ENCODE measurements at places on chromosomes 1 and 21. TPM values are rescaled to one million over a fixed set of nuclear protein-coding genes. Genes with fewer than 3 reads are reported as not detected.

GRCh38 chr1:121516234-121516967, 331.6 kb downstream of the SRGAP2C start:
- H3K4me1 ChIP-seq: no peaks in the 10 kb centered on the region
- no peaks in the 10 kb centered on the region for H3K36me3 ChIP-seq
- no peak overlapping the region for H3K27ac ChIP-seq
- no peak overlapping the region for H3K4me3 ChIP-seq
- peaks cover 3% of the 10 kb centered on the region for H3K27me3 ChIP-seq

The NUAK2 gene
- 13.5 TPM for total RNA-seq

The SPRR4 gene
- not detected for total RNA-seq

- H3K36me3 ChIP-seq: no peaks in the 10 kb centered on the region
- DNase-seq: no peak
- H3K4me3 ChIP-seq: no peak overlapping the region
- H3K4me1 ChIP-seq: peaks cover 4% of the 10 kb centered on the region
Observed at GRCh38 chr1:215243345-215244054, 161.0 kb downstream of the KCNK2 start.

The ARHGAP29 gene
- 42.7 TPM for total RNA-seq

DNA sequence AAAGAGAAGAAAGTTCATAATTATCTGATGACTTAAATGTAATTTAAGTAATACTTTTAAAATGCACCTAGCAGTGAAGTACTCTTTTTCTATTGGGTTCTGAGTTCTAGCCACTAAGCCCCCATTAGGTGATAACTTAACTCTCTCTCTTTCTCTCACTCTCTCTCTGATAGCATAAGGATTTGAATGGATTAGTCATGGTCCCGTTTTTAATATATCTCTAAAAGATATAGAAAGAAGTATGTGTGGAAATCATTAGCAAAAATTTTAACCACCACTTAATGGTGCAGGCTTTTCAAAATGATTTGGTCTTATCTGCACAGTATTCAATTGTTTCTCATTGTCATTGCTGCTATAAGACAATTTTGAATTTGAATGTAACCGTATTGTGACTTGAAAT, 78.2 kb downstream of the RWDD3 start:
- H3K27ac ChIP-seq: no peak overlapping the region
- peaks cover 5% of the 10 kb centered on the region for H3K27me3 ChIP-seq
- DNase-seq: no peak
- H3K4me3 ChIP-seq: no peak overlapping the region

The KRTAP19-3 gene
- total RNA-seq: not detected

DNA sequence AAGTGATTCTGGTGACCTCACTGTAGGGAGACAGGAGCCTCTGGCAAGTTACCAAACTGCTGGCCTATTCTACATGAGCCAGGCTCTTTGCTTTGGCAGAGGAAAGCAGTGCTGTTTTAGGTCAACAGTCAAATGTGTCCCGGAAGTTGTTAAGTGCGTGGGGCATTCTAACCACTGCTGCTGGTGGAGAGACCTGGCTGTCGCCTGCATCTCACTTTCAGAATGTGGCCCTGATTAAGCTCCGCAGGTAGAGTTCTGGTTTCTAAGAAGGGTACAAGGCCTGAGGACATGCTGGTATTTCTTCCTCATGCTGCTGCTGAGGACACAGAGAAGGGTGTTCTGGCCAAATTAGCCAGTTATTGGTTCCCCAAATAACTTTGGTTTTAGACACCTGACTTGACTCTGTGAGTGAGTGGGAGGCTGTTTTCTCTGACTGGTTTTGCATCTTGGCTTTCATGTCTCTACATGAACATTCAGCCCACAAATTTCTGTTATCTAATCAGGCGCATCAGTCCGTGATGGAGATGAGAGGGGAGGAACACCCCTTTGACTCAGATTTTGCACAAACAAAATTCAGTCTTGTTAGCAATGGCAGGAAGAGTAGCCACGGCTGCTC, 120.8 kb downstream of the LMO4 start:
- peaks cover 17% of the 10 kb centered on the region for H3K4me1 ChIP-seq
- H3K27ac ChIP-seq: peak overlapping the region; percentile 42
- H3K36me3 ChIP-seq: no peaks in the 10 kb centered on the region
- no peaks in the 10 kb centered on the region for H3K27me3 ChIP-seq

DNA sequence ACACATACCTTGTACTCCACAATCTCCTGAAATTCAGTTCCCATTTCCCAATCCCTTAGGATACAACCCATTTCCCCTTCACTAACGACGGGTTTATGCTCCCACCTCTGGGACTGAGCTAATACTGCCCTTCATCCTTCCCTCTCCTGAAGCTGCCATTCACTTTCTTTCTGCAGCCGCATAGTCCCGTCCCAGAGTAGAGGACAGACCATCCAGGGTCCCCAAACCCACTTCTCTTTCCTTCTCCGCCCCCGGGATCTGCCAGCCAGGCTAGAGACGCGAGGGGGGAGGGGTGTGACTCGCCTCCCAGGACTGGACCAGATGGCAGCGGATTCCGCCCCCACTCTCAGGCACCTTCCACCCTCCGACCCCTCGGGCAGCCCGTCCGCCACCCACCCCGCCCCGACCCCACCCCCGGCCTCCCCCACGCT, 679 bp downstream of the ABL2 start:
- DNase-seq: peak; percentile 71
- H3K27ac ChIP-seq: peak overlapping the region; percentile 74
- H3K36me3 ChIP-seq: peaks cover 14% of the 10 kb centered on the region

The AMIGO1 gene
- 6.1 TPM for total RNA-seq

DNA sequence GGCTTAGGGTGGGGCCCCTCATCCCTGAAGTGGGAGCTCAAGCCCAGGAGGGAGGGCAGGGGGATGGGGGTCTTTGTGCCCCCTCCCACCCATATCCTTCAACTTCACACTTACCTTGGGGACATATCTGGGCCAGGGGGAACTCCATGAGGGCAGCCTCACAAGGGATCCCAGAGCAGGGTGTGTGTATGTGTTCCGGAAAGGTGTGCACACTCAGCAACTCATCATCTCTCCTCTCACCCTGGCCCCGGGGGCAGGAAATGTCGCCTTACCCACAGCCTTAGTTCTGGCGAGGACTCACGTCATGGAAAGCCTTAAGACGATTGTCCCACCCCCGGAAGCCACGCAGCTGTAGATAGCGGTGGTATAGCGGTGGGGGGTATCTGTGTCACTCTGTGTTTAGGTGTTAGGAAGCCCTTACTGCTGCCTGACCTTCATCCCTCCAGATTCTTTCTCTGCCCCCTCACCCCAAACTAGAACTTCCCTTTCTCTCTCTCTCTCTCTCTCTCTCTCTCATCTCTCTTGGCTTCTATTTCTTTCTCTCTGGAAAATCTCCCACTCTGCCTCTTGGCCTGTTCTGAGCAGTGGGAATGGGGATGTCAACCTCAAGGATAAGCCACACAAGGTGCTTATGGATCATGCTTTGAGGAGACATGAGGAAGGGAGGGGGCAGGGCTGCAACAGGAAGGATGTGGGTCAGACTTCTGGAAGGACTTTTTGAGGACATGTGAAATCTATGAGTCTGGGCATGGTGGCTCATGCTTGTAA, at the start of gene SH2D2A:
TSS of gene SH2D2A (minus strand) at position 288 of the 768 bp plus-strand sequence. CDS start at position 148, 140 bp downstream.
- peak within 1 kb of the TSS; percentile 58 for H3K4me3 ChIP-seq
- H3K27me3 ChIP-seq: peaks cover 57% of the 10 kb centered on the region
- H3K4me1 ChIP-seq: peaks cover 16% of the 10 kb centered on the region
- DNase-seq: no peak

GRCh38 chr1:204726478-204726877, 40.9 kb upstream of the LRRN2 start:
- H3K27ac ChIP-seq: peak overlapping the region; percentile 14
- DNase-seq: no peak
- H3K4me1 ChIP-seq: peaks cover 12% of the 10 kb centered on the region
- H3K36me3 ChIP-seq: no peaks in the 10 kb centered on the region

GRCh38 chr1:224616756-224617409, 766 bp downstream of the CNIH3 start:
- H3K4me3 ChIP-seq: peak overlapping the region; percentile 84
- peaks cover 83% of the 10 kb centered on the region for H3K27me3 ChIP-seq
- no peaks in the 10 kb centered on the region for H3K36me3 ChIP-seq
- H3K27ac ChIP-seq: no peak overlapping the region
- peaks cover 8% of the 10 kb centered on the region for H3K4me1 ChIP-seq

The DYRK3 gene
- total RNA-seq: 7.2 TPM

The CNR2 gene
- not detected for total RNA-seq

DNA sequence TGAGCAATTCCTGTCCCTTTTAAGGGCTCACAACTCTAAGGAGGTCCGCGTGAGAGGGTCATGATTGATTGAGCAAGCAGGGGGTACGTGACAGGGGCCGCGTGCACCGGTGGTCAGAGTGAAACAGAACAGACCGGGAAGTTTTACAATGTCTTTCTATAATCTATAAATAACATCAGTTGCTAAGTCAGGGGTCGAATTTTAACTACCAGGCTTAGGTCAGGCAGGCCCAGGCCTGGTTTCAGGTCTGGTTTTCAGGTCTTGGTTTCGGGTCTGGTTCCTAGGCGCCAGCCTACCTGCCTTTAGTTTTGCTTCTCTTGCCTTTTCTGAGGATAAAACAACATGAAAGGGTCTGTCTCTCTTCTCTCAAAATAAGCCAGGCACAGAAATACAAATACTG, 476.0 kb upstream of the CAMK1G start:
- no peak overlapping the region for H3K4me3 ChIP-seq
- peaks cover 21% of the 10 kb centered on the region for H3K4me1 ChIP-seq
- H3K36me3 ChIP-seq: no peaks in the 10 kb centered on the region
- H3K27ac ChIP-seq: no peak overlapping the region
- no peak for DNase-seq

The WDR64 gene
- total RNA-seq: not detected

The APOBEC4 gene
- total RNA-seq: not detected

The MAP3K6 gene
- 15.6 TPM for total RNA-seq

DNA sequence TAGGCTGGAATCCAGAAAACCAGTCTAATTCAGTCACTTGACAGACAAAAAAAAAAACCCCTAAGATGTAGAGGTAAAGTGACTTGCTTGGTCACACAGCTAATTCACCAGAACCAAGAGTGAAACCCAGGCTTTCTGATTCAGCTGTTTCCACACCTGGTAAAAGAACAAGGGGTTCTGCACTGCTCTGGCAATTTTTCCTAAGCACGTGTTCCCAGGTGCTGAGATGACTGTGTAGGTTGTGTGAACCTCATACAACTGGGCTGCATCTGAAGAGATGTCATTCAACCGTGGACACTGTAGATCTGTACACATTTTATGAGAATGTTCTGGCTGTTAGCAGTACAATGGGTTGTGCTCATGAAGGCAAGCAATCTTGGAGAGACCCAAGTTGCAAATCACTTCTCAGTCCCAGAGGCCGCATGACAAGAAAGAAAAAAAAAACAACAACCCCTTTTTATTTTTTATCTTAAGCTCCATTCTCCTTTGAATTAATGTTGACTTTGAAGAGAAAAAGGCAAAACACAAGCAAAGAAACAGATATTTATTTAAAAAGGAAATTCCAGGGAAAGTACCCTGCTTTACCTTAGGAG, 95.4 kb downstream of the INTS7 start:
- no peaks in the 10 kb centered on the region for H3K27me3 ChIP-seq
- no peak overlapping the region for H3K27ac ChIP-seq
- peaks cover 12% of the 10 kb centered on the region for H3K4me1 ChIP-seq
- peaks cover 18% of the 10 kb centered on the region for H3K36me3 ChIP-seq

DNA sequence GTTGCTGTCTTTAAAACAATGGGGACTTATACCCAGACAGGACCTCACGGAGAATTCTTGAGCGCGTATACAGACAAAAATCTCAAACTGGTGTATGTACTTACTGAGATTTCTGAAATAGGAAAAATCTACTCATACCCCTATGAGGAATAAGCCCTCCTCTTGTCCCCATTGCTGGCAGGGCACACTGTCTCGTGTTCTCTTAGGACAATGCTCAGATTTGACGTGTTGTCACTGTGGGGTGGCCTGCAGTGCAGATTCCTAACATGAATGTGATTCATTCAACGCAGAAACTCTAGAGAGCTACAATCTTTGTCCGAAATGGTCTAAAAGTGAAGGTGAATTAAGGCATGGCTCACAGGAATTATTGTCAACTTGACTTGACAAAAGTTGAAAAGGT, 31.1 kb upstream of the PDE9A start:
- no peak overlapping the region for H3K27ac ChIP-seq
- no peak overlapping the region for H3K4me3 ChIP-seq
- H3K4me1 ChIP-seq: peaks cover 21% of the 10 kb centered on the region
- no peak for DNase-seq
- no peaks in the 10 kb centered on the region for H3K36me3 ChIP-seq

GRCh38 chr1:243447347-243447746, 191.5 kb downstream of the SDCCAG8 start:
- peaks cover 5% of the 10 kb centered on the region for H3K36me3 ChIP-seq
- no peaks in the 10 kb centered on the region for H3K27me3 ChIP-seq
- no peak overlapping the region for H3K4me3 ChIP-seq

The ZFP69B gene
- 9.5 TPM for total RNA-seq

- no peak for DNase-seq
- H3K27me3 ChIP-seq: peaks cover 20% of the 10 kb centered on the region
- H3K4me1 ChIP-seq: no peaks in the 10 kb centered on the region
Observed at GRCh38 chr21:42799948-42800347, 79.4 kb downstream of the WDR4 start.

DNA sequence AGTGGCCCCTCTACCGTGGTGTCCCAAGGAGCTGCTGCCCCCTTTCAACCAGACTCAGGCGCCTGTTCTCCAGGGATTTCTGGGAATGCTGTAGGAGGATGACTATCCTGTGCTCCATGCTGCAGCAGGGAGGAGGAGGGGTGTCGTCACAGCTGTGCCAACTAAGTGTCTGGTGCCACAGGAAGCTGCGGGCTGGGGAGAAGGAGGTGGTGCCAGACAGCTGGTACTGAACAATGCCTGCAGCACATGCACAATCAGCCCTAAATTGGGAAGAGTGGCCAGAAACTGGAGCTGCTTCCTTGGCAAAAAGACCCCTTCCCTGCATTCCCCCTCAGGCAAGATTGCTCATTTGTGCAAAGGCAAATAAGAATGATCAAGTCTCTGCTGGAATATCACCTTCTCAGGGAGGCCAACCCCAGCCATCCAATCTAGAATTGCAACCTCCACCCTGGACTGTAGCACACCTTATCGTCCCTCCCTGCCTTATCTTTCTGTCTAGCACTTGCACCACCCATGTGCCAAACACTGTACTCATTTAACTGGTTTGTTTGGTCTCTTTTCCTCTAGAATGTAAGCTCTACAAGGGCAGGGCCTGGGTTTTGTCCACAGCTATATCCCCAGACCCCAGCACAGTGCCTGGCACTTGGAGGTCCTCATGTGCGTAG, 33.3 kb downstream of the LAMB3 start:
- H3K4me3 ChIP-seq: no peak overlapping the region
- peaks cover 21% of the 10 kb centered on the region for H3K4me1 ChIP-seq
- H3K27ac ChIP-seq: no peak overlapping the region
- no peaks in the 10 kb centered on the region for H3K27me3 ChIP-seq
- DNase-seq: no peak

All from type B pancreatic cell (in vitro differentiated cells).